ENCODE measurements at places on chromosomes 12 and 14.

DNA sequence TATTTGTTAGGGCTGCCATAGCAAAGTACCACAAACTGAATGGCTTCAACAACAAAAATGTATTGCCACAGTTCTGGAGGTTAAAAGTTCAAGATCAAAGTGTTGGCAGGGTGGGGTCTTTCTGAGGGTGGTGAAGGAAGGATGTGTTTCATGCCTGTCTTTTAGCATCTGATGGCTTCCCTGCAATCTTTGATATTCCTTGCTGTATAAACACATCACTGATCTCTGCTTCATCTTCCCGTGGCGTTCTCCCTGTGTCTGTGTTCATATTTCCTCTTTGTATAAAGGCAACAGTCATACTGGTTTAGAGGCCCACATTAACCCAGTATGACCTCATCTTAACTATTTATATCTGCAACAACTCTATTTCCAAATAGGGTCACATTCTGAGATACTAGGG lies 167.5 kb downstream of the BTG1 start:
- no peak for DNase-seq

GRCh38 chr14:63752449-63753169 lies 24.7 kb upstream of the SGPP1 start:
- peak; percentile 60 for DNase-seq

DNA sequence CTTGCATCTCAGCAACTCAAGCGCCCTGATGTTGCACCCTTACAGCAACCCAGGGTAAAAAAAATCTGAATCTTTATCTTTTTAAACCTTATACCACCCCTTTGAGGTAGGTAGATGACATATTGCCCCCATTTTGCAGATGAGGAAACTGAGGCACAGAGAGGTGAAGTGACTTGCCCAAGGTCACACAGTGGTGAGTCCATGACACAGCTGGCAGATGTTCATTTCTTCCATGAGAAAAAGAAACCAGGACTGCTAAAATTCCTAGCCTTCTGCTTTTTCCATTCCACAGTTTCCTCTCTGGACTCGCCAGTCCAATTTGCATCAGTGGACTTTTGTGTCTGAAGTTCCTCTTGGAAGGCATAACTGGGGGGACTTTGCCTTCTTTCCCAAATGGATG lies 79.3 kb downstream of the IGF1 start:
- DNase-seq = no peak

DNA sequence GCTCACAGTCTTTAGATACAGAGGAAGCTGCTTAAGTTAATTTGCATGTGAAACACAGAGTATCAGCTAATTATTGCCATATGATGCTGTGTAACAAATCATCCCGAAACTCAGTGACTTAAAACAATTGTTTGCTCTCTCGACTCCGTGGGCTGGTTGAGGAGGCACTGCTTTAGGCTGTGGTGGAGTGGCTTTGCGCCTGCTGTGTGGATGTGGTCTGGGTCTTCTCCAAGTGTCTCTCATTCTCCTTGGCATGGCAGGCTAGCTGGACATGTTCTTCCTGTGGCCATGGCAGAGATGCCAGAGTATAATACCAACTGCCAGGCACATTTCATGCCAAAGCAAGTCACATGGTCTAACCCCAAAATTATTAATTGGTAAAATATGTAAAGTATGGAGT lies 40.9 kb downstream of the PELI2 start:
- DNase-seq = no peak

- DNase-seq = no peak
Measured at GRCh38 chr12:1847411-1847810, 27.0 kb downstream of the LRTM2 start.

- DNase-seq = no peak
Measured at GRCh38 chr14:69582829-69583228, 8.2 kb upstream of the CCDC177 start.

DNA sequence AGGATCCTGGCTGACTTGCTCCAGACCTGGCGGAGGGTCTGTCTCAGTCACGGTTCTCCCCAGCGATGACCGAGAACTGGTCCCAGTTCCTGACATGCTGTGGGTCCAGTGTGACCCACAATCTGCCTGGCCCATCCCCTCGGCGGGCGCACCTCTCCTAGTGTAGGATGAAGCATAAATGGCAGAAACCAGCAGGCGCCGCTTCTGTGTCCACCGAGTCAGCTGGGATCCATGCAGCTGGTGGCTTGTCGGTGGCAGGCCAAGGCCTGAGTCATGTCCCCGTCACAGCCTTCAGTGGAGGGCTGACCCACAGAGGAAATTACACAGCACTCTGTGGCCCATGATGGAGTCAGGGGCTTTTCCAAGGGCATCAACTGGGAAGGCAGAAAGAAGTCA lies 38.5 kb downstream of the NFKBIA start:
- DNase-seq = no peak

DNA sequence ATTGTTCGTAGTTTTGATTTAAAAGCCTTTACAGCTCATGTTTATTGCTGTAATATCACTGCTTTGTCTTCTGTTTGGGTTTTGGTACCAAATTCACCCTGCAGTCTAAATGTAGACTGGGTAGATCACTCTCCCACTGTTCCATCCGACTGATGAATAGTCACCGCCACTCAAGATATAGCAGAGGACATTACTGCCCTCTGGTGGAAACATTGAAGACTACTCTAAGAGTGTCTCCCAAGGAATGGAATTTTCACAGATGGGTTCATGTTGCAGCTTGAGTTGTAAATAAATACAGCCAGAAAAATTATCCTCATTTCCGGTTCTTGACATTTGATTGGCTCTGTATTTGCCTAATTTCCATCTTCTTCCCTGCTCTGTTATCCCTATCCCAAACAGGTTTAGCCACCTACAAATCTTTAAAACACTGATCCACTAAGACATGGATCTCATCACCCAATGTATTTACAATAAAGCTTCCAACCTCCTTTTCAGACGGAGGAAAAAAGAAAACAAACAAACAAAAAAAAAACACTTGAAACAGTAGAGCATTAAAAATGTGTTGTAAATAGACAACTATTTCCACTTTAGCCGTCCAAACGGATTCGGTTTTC lies 198.3 kb upstream of the CPNE8 start:
- peak; percentile 40 for DNase-seq

- no peak for DNase-seq
Measured at GRCh38 chr12:92639017-92639416, 63.8 kb upstream of the PLEKHG7 start.

DNA sequence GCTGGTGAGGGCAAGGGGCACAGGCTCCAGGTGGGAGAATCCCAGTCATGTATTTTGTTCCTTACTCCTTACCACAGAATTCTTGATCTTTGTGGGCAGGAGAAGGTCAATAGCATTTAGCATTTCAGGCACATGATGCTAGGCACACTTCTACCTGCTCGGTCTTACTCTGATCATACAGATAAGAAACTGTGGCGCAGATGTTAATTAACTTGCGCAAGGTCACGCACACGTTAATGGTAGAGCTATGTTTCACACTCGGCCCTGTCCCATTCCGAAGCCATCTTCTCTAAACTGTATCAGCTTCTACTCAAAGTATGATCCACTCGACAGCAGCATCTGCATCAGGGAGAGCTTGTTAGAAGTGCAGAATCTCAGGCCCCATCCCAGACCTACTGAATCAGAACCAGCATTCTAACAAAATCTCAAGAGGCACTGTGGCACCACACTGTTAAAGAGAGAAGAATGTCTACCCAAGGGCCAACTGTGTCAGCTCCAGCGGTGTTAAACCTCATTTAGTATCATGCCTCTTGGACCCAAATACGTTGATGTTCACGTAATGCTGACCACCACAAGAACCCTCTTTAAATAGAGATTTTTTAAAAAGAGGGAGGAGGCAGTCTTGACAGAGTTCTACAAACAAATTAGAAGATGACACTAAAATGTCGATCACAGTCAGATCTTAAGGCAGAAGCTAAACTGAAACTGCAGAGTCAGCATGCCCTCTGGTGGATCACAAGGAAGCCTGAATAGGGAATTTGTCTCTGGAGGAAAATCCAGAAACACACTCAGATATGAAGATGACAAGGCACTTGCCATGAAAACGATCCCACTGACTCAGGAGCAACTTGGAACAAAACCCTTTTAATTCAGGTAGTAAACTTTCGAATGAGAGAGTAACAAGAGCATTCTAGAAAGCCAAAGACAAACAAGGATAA lies 7.3 kb downstream of the STXBP6 start:
- peak; percentile 11 for DNase-seq

DNA sequence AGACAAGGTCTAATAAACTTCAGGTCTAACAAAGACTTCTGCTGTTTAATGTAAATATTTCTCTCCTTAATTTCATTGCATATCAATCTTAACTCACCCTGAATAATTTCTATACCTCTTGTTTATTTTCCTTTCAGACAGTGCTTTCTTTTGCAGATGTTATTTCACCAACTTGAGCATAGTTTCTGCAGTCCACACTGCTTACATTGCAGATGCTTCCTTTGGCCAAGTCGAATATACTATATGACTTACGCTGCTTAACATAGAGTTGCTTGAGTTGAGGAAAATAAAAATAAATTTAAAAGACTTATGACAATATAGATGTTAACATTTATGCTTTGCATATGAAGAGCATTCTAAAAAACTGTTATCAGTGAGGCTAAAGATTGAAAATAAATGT lies 217.7 kb downstream of the PTPRO start:
- no peak for DNase-seq

Measured in HS-5 (cell line).